ENCODE measurements at places on chromosomes 5 and 9. TPM values are rescaled to one million over a fixed set of nuclear protein-coding genes. Genes with fewer than 3 reads are reported as not detected.
A peak's percentile ranks its signal among the peaks of the same experiment; 100 is the strongest.

The EQTN gene
- total RNA-seq, result 1.4 TPM

The DMRTA1 gene
- total RNA-seq, result 1.0 TPM

GRCh38 chr9:131407717-131408195 lies 13.9 kb downstream of the PRRC2B start:
- no peak for DNase-seq

- DNase-seq, result no peak
Measured at GRCh38 chr5:143494595-143494994, 91.1 kb upstream of the NR3C1 start.

DNA sequence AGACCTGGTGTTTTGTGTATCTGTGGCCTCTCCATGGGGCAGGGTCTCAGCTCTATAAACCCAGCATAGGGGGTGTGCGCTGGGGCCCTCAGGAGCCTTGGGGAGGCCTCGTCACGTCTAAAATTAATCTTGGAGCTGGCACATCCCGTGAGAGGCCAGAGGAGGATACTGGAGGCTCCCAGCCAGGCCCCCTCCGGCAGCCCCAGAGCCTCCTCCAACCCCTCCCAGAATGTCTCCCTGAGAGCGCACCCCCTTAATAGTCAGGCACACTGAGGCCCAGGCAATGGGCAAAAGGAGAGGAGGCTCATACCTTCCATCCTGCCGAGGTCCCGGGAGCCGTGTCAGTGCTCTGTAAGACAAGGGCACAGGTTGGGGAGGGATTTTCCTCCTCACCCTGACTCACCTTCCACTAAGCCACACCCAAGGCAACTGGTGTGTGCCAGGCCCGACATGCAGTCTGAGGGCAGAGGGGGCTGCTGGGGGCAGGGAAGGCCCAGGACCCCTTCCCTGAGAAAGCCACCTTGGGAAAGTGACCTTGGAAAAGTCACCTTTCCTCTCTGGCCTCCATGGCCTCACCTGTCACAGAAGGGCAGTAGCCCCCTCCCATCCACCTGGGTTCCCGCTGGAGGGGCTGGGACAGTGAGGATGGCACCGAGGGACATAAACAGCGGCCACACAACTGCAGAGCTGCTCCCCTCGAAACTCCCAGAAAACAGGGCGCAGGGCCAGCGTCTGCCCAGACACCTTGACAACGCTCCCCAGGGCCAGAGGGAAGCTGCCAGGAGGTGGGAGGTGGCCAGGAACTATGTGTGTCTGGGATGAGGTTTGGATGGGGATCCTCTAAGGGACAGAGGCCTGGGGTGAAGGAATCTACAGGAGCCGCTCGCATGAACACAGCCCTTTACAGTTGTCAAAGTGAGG lies 2.9 kb downstream of the AK1 start:
- no peak for DNase-seq

DNA sequence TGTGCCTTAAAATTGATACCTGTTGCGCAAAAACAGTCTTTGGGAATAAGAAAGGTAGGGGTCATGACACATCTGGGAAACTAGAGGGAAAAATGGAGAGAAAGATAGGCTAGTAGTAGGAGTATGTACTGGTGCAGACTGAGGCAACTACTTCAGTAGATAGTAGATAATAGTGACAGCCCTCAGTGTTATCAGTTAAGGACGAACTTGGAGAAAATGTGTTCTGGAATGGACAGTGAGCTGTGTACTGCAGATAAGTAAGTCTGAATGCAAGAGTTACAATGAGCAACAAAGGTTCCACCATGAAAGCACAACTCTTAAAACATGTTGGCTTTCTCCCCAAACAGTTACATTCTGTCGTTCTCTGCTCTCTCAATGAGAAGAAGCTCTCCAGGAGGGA lies 6.5 kb upstream of the INSL6 start:
- no peak for DNase-seq

- no peak for DNase-seq
Measured at GRCh38 chr5:75200776-75201175, 35.9 kb downstream of the ANKRD31 start.

The OR13C8 gene
- total RNA-seq, result not detected

The LCP2 gene
- 13.5 TPM for total RNA-seq

DNA sequence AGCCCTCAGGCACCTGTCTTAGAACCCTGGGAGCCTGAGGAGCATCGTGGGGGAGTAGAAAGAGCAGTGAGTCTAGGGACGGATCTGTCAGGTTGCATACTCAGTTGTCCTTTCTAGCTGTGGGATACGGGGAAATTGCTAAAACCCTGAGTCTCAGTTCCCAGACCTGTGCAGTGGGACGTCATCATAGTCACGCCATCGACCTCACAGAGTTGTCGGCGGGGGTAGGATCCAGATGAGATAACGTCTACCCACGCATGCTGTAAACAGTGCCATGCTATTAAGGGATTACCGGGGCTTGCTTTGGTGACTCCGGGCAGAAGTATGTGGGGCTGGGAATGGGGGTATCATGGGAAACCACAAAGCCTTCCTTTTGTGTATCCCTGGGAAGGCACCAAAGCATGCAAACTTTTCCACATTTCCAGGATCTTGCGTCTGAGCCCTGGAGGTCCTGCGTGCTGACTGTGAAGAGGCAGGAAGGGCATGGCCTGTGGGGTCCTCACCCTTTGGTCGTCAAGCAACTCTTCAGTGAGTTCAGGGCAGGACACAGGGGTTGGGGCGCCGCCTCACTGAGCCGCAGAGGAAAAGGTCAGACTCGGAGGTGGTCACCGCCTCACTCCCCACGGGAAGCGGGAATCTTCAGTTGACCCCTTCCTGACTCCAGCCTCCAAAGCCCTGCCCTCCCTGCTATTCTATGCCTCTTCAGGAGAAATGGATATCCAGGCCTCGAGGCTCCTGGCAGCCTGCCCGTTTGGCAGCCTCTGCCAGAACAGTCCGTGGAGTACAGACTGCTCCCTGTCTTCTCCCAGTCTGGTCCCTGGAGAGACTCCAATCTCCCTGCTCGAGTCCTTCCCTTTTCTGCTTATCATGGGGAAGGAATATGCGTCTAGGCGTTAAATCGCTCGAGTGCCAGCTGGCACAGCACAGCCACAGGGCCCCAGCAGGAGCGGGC lies 186.8 kb upstream of the KLF9 start:
- DNase-seq, result peak; percentile 83

The DBH gene
- not detected for total RNA-seq

DNA sequence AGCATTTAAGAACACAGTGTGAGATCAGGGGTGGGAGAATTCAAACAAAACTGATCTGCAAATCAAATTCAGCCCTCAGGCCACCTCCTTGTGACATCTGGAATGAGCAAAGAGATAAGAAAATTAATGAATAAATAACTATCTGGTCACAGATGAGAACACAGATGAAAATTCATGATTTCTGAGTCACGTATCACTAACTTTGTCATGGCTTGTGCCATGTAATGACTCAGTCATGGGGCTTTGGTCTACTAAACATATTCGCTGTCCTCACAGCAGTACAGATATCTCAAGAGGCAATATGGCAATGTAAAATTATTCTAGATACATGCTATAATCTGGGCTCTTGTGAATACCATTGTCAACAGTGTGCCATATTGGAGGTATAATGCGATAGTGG lies 274.4 kb downstream of the MAN2A1 start:
- no peak for DNase-seq

DNA sequence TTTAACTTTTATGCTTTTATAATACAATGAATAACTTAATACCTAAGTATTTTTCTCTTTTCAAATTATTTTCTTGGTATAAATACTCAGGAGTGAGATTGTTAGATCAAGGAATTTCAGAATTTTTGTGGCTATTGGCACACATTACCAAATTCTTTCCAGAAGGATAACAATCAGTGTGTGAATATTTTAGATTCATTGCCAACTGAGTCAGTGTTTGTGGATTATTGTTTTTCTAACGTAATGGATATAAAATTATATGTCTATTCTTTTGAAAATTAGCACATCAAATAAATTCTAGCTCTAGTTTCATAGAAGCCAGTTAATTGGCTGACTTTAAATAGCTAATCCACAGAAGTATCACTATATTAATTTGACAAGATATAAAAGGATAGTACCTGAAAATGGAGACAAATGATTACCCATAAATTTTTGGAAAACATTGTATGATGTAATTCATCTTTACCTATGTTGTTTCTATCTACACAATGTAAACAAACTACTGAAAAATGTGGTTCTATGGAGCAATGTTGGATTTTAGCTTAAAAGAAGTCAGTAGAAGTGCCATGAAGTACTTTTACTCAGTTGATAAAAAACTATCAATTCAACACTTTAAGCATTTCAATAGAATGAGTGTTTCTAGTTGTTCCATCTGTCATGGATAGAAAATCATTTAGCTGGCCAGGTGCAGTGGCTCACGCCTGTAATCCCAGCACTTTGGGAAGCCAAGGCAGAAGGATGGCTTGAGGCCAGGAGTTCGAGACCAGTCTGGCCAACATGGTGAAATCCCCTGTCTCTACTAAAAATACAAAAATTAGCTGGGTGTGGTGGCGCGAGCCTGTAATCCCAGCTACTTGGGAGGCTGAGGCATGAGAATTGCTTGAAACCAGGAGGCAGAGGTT lies 185.1 kb downstream of the ADAMTSL1 start:
- DNase-seq, result no peak

- DNase-seq, result peak; percentile 81
Measured at GRCh38 chr5:139635606-139636206, 12.4 kb upstream of the CXXC5 start.

GRCh38 chr9:100554935-100555401 lies 22.9 kb upstream of the CAVIN4 start:
- no peak for DNase-seq

The CARD6 gene
- 1.7 TPM for total RNA-seq

- DNase-seq, result no peak
Measured at GRCh38 chr5:8057769-8058168, 188.8 kb downstream of the MTRR start.

- no peak for DNase-seq
Measured at GRCh38 chr5:67319935-67320725, 123.5 kb upstream of the CD180 start.

- DNase-seq, result no peak
Measured at GRCh38 chr5:35038891-35039290, 8.9 kb downstream of the AGXT2 start.

DNA sequence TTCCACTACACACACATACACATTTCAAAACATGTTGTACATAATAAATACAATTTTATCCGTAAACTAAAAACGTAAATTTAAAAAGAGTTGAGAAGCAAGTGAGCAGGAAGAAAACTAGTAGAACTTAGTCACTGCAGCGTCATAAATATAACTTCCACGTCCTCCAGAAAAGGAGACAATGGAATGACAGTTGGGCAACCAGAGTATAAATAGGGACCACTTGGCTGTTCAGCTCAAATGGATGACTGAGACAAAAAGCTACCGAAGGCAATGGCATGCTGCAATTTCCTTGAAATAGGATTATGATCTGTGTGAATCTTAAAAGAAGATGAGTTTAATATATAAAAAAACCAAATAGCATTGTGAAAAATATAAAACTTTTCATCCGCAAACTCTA lies 438.5 kb upstream of the RGMB start:
- DNase-seq, result no peak

GRCh38 chr9:114070188-114071103 lies 7.7 kb downstream of the AMBP start:
- no peak for DNase-seq
